ENCODE measurements at places on chromosomes 1 and 21. TPM values are rescaled to one million over a fixed set of nuclear protein-coding genes. Genes with fewer than 3 reads are reported as not detected.

DNA sequence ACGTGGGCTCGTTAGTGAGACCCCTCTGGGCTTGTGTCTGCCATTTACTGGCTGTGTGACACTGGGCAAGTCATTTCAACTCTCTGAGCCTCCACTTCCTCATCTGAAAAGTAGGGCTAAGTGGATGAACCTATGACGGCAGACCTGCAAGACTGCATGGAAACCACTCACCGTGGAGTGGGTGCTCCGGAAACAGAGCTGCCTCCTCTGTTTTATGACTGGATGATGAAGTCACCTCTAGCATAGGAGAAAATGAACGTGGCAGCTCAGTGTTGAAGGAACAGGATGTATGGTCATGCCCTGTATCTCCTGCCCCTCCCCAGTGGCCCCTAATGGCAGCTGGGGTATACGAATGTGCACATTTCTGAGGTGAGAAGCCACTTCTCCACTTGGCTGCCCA is 40.5 kb downstream of the STPG1 start:
- no peak for DNase-seq

GRCh38 chr1:245432228-245432875 is 277.6 kb downstream of the KIF26B start:
- no peak for DNase-seq

The RPTN gene
- total RNA-seq: not detected

DNA sequence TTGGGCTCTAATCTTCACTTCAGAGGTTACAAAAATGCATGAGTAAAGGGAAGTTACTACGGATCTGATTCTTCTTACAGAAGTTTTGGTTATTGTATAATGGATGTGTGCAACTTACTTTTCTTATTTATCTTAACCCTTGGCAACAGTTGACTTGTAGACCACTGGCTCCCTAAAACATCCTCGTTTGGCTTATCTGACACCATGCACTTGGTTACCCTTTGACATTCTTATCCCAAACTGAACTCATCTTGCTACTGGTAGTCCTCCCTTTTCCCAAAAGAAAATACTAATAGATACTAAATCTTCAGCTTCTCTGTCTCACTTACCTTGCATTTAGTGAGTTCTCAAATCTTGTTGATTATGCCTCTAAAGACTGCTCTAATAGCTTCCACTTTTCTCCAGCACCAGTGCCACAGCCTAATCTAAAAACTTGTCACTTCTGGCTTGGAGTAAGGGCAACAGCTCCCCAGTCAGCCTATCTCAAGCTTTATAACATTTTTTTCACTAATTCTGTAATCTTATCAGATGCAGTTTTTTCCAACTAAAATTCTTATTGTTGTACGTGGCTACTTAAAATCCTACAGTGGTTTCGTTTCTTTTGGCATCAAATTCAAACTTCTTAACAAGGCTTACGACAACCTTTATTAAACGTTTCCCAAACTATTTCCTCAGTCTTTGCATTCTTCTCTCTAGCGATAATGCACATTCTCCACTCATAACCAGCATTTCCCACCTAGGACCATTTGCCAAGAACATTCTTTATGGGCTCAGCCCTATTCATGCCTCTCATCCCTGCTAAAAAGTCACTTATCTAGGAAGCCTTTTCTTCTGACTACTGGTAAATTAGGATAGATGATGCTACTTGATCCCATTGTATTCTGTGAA is 204.2 kb downstream of the KCNT2 start:
- DNase-seq: no peak

- DNase-seq: no peak
Measured at GRCh38 chr1:208010487-208011071, 99.7 kb upstream of the CD34 start.

GRCh38 chr1:38958967-38959366 is 17.3 kb upstream of the RHBDL2 start:
- DNase-seq: no peak

DNA sequence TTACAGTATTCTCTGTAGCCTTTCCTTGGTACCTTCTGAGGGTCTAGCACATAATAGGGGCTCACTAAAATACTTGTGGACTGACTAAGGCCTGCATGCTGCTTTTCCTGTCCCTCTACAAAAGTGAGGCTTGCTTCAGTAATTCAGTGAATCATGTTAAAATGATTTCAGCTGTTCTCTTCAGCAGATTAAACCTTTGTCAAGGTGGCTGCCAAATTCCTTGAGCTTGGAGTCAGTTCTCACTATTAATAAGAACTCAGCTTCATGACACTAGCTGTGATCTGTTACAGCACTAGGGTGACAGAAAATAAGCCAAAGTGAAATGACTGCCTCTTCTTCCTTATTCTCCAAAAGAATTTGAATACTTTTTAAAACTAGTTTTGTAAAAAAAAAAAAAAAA is 128.8 kb downstream of the KCNN3 start:
- no peak for DNase-seq

GRCh38 chr21:46340998-46341397 is 17.0 kb downstream of the PCNT start:
- no peak for DNase-seq

GRCh38 chr1:69502991-69503390 is 64.7 kb upstream of the LRRC7 start:
- no peak for DNase-seq

DNA sequence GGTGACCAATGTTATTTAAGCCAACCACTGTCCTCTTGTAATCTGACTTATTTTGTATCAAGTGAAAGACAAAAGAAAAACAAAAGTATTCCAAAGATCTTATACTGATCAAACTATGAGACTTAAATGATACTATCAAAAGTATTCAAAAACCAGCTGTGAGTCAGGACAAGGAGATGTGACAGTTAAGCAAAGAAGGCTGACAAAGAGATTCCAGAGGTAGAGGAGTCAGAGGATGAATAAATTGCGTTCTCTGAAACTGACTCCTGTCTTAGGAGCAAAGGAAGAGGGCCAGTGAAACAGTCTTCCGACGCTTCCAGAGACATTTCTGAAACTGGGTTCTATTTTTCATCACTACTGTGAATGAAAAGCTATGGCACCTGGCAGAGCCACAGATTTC is 20.9 kb downstream of the TMEM50B start:
- DNase-seq: no peak

- DNase-seq: no peak
Measured at GRCh38 chr1:160075836-160076235, 5.5 kb upstream of the KCNJ9 start.

- DNase-seq: no peak
Measured at GRCh38 chr1:31834501-31834900, 18.7 kb upstream of the SPOCD1 start.
